ENCODE measurements at places on chromosomes 5 and 9.

DNA sequence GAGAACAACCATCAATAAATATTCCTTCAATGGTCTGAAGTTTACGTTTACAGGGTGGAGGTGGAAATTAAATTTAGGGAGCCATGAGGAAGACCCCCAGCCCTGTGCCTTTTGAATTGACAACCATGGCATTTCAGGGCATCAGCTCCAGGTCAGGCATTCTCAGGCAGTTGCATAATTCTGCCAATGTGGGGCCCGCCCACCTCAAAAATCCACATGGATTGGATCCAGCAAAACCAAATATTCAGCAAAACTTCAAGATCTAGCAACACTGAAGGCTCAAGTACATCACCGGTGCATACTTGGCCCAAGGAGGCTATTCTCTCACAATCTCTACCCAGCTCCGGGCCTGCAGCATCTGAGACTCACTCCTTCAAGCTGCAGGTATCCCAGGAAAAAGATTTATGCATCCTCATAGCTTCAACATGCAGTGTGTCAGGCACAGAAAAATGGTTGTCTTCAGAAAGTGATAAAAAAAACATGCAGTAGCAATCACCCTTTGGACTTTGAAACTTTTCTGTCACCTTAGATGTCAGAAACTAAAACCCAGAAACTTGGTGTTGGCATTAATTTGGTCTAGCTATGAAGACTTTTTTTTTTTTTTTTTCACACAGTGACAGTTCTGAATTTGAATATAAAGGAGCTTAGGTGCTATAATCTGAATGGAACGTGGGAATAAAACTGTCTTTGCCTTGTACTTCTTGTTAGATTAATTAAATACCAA is 21.4 kb upstream of the ANXA2R start:
- DNase-seq: no peak

GRCh38 chr5:88602584-88602983 is 280.4 kb downstream of the MEF2C start:
- DNase-seq: no peak

DNA sequence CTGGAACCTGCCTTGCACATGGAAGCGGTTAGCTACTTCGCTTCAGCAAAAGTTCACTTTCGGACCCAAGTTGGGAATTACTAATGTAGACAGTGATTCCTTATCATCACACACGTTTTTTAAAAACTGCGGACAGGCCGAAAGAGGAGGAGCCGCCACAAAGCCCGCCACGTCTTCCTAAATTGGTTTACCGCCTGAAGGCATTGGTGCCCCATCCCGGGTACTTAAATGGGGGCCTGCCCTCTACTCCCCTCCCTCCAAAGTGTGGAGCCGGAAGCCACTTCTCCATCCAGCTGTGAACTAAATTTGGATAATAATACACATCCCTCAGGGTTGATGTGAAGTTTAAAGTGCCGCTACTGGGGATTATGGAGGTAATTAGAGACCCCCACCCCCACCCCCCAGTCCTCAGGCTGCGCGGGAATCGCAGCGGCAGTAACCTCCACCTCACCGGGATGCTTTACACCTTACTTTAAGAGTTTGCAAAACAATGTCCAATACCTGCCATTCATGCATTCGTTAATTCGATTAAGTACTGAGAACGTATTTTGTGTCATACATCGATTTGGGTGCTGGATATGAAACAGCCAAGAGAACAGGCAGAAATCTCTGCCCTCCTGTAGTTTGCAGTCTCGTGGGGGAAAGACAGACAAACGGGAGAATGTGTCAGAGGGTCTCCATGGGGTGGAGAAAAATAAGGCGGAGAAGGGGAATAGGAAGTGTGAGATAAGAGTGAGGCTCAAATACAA is 937 bp upstream of the MACROH2A1 start:
- DNase-seq: peak; percentile 12

DNA sequence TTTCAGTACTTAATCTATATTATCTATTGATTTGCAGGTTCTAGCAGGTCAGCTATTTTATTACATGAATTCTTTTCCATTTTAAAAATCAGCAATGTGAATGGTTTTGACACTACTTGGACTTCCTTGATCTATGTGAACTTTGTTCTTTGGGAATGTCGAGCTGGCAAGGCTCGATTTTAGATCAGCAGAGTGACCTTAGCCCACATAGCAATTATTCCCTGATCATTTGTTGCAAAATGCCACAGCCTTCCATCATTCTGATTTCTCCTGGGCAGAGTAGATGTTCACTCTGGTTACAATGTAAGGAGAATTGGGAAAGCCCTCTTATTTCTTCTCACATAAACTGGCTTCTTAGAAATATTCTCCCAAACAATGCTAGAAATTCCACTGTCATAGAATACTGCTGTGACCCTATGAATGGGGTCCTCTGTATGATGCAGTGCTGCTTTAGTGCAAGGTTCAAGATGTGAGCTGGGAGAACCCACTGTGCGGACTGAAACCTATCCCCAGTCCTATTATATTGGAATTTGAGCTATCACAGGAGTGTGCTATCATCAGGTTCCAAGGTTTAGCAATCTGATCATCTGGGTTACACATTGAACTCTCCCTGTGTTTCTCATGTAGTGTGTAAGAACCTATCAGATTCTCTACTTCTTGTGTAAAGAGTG is 15.7 kb upstream of the GDA start:
- DNase-seq: no peak

DNA sequence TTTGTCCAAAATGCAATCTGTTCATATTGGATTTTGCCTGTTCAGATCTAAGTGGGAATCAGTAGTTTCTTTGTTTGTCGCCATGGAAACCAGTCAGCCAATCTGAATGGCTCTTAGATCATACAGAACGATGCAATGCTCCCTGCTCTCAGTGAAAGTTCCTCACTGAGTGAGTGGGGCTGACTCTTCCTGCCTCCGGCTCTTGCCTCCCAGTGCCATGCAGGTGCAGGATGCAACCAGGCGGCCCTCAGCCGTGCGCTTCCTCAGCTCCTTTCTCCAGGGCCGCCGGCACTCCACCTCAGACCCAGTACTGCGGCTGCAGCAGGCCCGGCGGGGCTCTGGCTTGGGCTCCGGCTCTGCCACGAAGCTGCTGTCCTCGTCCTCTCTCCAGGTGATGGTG is at the start of gene PTPDC1:
Gene PTPDC1 (plus strand): TSS at position 151 of the 400 bp plus-strand sequence. CDS start 67 bp downstream, at position 218.
- DNase-seq: no peak

GRCh38 chr9:21590058-21590996 is 108.2 kb upstream of the IFNE start:
- no peak for DNase-seq

DNA sequence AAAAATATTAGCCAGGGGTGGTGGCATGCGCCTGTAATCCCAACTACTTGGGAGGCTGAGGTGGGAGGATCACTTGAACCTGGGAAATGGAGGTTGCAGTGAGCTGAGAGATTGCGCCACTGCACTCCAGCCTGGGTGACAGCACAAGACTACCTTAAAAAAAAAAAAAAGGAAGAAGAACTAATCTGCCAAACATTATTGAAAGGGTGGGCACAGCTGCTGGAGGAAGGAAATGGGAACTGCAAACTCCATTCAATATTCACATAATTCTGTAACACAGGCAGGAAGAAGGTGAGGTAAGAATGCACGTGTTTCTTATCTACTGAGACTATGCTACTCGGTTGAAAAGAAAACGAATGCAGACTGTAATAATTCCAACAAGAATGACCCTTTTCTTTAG is 121.1 kb upstream of the GNA14 start:
- DNase-seq: no peak

DNA sequence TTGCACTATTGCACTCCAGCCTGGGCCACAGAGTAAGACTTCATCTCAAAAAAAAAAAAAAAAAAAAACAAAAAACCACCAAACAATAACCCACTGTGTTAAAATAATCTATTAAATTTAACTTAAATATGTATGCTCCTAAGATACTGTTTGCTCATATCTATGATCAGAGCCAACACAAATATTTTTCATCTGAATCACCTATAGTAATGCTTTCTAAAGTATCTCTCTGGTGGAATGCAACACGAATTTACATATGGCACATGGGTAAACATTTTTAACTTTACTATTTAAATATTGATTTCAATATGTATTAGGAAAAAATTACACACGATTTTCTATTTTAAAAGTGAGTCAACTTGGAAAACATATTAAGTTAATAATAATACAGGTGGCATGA is 196.4 kb downstream of the RFX3 start:
- DNase-seq: no peak

DNA sequence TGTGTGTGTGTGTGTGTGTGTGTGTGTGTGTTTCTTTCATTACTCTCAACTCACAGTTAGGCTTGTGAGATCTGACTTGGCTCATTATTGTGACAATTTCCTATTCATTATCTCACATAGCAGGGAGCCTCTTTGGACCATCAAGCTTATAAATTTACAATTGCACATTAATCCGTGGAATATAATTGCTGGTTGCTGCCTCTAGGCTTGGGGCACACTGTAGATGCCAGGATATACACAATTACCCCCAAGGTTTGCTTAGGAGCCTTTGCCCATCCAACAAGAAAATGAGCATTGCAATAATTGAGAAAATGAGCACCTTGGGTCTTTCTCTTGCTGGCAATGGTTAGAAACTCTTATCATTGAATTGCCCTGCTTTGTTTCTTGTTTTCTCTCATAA is 161.6 kb upstream of the DMRTA1 start:
- no peak for DNase-seq

DNA sequence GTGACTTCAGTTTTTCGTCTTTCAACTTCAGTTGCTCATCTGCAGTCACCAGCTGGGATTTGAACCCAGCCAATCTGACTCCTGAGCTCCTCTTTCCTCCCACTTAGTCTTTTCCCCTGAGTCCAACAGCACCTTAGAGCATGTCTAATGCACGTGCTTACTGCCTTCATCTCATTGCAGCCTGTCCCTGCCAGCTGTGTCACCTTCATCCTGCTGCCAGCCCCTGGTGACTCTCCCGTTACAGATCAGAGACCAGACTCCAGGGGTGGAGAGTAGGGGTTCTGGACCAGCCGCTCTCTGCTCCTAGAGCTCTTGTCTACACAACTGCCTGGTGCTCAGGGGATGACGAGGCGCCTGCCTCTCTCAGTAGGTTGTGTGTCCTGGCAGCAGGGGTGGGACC is 132.9 kb upstream of the LMX1B start:
- DNase-seq: no peak

DNA sequence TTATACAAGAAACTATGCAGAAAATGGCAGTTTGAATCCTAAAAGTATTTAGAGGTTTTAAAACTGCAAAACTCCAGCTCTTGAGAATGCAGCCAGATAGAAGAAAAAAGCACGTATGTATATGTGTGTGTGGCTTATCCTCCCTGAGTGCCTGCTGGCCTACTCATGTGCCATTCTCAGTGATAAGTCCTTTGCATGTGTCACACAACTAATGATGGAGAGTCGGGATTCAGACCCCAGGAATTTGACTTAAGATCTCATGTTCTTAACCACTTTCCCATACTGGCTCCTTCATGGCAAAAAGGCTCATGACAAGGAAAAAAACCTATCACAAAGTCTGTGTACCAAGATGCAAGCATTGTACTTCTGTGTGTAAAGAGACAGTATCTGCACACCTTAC is 26.6 kb downstream of the SMARCA2 start:
- DNase-seq: no peak

GRCh38 chr5:14267991-14268708 is 125.0 kb downstream of the TRIO start:
- DNase-seq: no peak

GRCh38 chr5:73709536-73710129 is 83.6 kb downstream of the ARHGEF28 start:
- DNase-seq: no peak

DNA sequence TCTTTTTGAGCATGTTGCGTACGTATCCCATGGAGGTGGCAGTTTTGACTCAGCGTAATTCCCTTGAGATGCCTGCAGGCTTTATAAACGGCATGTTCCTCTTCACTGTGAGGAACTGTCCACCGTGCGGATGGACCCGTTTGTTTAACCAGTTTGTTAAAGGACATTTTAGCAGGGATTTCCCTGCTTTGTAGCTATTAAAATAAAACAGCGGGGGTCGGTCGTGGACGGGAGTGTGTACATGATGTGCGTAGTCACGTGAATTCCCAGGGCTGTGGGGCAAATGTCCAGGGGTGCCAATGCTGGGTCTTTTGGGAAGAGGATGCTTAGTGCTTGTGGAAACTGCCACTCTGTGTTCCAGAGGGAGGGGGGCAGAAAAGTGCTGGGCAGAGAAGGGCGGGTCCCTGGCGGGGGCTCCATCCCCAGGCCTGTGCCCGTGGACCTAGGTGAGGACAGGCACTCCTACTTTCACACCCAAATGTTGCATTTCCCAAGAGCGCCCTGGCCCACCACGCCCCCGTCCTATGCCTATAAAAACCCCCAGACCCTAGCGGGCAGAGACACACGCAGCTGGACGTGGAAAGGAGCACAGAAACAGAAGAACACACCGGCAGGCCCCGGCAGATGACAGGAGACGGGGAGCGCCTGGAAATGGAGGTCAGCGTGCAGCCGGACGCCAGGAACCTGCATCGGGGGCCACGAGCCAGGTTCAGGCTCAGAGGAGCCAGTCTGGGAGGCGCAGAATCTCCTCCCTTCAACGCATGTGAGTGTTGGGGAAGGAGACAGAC is 4.0 kb upstream of the TERT start:
- no peak for DNase-seq

GRCh38 chr9:69058101-69058500 is 22.5 kb downstream of the FXN start:
- DNase-seq: no peak

DNA sequence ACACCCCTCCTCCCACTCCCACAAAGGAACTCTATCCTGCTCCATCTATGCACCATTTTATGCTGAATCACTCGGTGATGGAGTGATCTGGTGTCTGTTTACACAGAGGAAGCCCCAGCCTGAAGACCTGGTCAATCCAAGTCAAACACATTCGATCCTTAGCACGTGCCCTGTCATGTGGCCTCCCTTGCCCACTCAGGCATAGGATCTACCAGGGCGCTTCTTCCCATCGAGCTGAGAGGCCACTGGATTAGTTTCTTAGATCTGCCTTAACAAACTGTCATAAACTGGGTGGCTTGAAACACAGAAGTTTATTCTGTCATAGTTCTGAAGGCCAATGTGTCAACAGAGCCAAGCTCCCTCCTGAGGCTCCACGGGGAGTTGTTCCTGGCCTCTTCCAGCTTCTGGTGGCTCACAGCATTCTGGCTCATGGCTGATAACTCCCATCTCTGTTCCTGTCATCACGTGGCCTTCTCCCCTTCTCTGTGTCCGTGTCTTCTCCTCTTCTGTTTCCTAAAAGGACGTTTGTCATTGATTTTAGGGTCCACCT is 34.2 kb downstream of the FOXI1 start:
- DNase-seq: no peak

GRCh38 chr9:6552498-6553121 is 92.9 kb downstream of the GLDC start:
- DNase-seq: no peak

DNA sequence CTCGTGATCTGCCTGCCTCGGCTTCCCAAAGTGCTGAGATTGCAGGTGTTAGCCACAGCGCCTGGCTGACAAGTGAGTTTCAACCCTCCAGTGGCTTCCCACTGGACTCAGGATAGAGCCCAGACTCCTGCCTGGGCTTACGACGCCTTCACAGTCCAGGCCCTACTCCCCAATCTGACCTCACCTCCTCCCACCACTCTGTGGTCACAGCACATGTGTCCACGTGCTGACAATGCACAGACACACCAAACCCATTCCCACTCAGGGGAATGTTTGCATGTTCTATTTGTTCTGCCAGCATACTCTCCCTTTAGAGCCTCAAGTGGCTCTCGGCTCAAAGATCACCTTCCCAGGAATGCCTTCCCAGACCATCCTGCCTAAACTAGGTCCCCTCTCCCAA is 31.1 kb upstream of the TRIM14 start:
- DNase-seq: no peak

GRCh38 chr5:179432547-179432946 is 87.3 kb upstream of the ADAMTS2 start:
- no peak for DNase-seq

- no peak for DNase-seq
These were observed 728.4 kb downstream of the MAT2B start for GRCh38 chr5:164233791-164234190.
